ENCODE measurements at places on chromosomes 13 and 19.

GRCh38 chr13:113119822-113120189 is 2.8 kb upstream of the F10 start:
- ATAC-seq: no peak

- no peak for ATAC-seq
These were observed 17.9 kb downstream of the DOT1L start for GRCh38 chr19:2181633-2181997.

DNA sequence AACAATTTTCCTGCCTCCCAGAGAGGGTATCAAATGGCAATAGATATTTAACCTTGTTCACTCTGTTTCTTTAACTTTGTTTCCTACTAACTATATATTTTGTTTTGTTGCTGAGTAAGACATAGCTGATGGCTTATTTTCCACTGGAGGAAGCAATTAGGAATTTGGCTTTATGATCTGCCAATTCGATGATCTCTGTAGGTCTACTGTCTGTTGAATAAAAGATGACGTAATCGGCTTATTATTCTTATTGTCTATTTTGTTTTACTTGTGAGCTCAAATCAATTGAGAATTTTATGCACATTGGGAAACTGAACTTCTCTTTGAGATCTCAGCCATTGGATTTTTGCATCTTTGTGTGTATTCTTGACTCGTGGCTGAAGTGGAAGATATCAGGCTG is 862.6 kb downstream of the EFNB2 start:
- ATAC-seq: no peak

GRCh38 chr13:28527629-28528028 is 32.7 kb upstream of the FLT1 start:
- no peak for ATAC-seq

DNA sequence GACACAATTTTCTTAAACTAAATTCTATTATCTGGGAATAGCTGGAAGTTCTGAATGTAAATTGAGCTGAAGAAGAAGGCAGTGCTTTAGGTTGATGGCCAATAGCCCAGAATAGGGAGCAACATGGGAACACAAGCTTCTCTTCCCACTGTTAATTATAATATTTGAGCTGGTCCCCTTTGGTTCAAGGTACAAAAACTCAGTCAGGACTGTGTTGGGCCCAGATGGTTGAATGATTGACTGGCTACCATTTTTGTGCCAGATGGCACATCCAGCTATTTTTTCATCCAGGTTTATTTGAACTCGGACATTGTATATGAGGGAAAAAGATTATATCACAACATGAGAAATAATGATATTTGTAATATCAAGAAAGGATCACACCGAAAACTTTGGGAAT is 458.9 kb downstream of the SLITRK1 start:
- ATAC-seq: no peak

- ATAC-seq: peak; percentile 79
These were observed 94.9 kb upstream of the MCF2L start for GRCh38 chr13:112873851-112874750.

GRCh38 chr13:28250542-28250941 is 112.2 kb downstream of the PAN3 start:
- ATAC-seq: no peak

GRCh38 chr13:51539887-51540286 is 44.4 kb upstream of the WDFY2 start:
- ATAC-seq: no peak

GRCh38 chr19:47075179-47075810 is 26.9 kb upstream of the TMEM160 start:
- no peak for ATAC-seq

GRCh38 chr13:28854657-28855056 is 34.5 kb downstream of the MTUS2 start:
- no peak for ATAC-seq

DNA sequence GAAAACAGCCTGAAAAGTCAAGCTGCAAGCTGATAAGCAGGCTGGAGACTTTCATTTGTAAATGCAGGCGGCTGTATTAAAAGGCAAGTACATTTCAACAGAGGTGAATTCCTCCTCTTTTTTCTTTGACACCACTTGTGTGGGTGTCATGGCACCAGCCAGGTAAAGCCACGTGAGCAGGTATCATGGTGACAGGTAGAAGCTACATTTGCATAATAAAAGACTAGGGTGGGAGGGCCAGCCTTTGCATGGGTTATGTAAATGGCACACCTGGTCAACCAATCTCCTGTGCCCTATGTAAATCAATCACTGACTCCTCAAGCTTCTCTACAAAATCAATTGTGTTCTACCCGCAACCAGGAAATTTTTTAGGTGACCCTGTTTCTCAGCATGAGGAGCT is 68.2 kb downstream of the ZNF100 start:
- no peak for ATAC-seq

Data from activated CD4-positive, CD25-positive, alpha-beta regulatory T cell treated with anti-CD3 and anti-CD28 coated beads, Interleukin-2, amount 50 U/mL, for 24 hours (primary cell).